Left ventricle myocardium inferior (tissue), 1 donor: ENCODE measurements at places on chromosomes 2 and 18. TPM values are rescaled to one million over a fixed set of nuclear protein-coding genes. Genes with fewer than 3 reads are reported as not detected.

- no peak overlapping the region for H3K4me3 ChIP-seq
- no peaks in the 10 kb centered on the region for H3K4me1 ChIP-seq
- H3K36me3 ChIP-seq, result no peaks in the 10 kb centered on the region
Measured at GRCh38 chr2:162506706-162507105, 162.8 kb downstream of the GCA start.

GRCh38 chr2:170394641-170395387 lies 216.9 kb downstream of the MYO3B start:
- H3K4me1 ChIP-seq, result peaks cover 9% of the 10 kb centered on the region
- no peaks in the 10 kb centered on the region for H3K36me3 ChIP-seq
- H3K4me3 ChIP-seq, result no peak overlapping the region
- H3K27me3 ChIP-seq, result peaks cover 55% of the 10 kb centered on the region
- no peak overlapping the region for H3K27ac ChIP-seq

- DNase-seq, result no peak
- no peaks in the 10 kb centered on the region for H3K36me3 ChIP-seq
- no peaks in the 10 kb centered on the region for H3K27me3 ChIP-seq
- no peak overlapping the region for H3K4me3 ChIP-seq
- H3K4me1 ChIP-seq, result peaks cover under 1% of the 10 kb centered on the region
Measured at GRCh38 chr2:12068796-12069538, 322.5 kb downstream of the LPIN1 start.

- H3K4me3 ChIP-seq, result no peak overlapping the region
- peaks cover 15% of the 10 kb centered on the region for H3K27me3 ChIP-seq
- no peaks in the 10 kb centered on the region for H3K4me1 ChIP-seq
- H3K27ac ChIP-seq, result no peak overlapping the region
- no peaks in the 10 kb centered on the region for H3K36me3 ChIP-seq
- DNase-seq, result no peak
Measured at GRCh38 chr18:63061303-63061702, 258.3 kb downstream of the BCL2 start.

DNA sequence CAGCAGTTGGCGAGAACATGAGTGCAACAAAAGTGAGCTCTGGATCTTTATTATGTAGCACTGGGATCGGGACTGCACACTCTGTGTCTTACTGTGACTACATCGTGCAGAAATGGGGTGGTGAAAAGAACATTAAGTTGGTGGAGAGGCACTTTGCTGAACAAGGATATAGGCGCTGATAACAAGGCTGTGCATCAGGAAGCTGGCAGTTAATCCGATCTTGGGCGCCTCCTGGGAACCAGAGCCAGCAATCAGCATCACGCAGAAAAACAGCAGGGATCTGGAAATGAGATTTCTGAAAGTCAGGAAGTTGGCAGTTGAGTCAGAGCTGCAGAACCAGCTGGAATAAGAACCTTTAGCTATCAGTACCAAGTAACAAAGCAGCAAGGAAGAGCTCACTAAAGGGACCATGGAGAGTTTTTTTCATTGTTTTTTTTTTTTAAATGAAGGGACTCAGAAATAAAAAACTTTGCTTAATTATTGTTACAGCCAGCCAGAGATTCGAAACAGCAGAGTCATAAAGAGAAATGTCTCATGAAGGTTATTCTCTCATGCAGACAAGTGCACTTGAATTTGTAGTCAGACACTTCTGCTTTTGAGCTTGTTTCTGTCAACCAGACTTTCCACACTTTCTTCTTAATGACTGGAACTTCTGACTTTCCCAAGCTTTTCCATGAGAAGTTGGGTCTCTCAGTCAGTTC lies 22.8 kb upstream of the MYO3B start:
- no peaks in the 10 kb centered on the region for H3K36me3 ChIP-seq
- DNase-seq, result no peak
- peaks cover 35% of the 10 kb centered on the region for H3K27me3 ChIP-seq
- no peak overlapping the region for H3K4me3 ChIP-seq

- H3K27me3 ChIP-seq, result no peaks in the 10 kb centered on the region
- no peak for DNase-seq
- H3K4me3 ChIP-seq, result no peak overlapping the region
- no peak overlapping the region for H3K27ac ChIP-seq
- peaks cover 4% of the 10 kb centered on the region for H3K4me1 ChIP-seq
- no peaks in the 10 kb centered on the region for H3K36me3 ChIP-seq
Measured at GRCh38 chr18:9649164-9649540, 34.8 kb upstream of the PPP4R1 start.

- H3K27ac ChIP-seq, result no peak overlapping the region
- H3K4me1 ChIP-seq, result peaks cover 9% of the 10 kb centered on the region
- no peaks in the 10 kb centered on the region for H3K27me3 ChIP-seq
- no peaks in the 10 kb centered on the region for H3K36me3 ChIP-seq
- DNase-seq, result no peak
Measured at GRCh38 chr2:11855064-11855760, 108.8 kb downstream of the LPIN1 start.

DNA sequence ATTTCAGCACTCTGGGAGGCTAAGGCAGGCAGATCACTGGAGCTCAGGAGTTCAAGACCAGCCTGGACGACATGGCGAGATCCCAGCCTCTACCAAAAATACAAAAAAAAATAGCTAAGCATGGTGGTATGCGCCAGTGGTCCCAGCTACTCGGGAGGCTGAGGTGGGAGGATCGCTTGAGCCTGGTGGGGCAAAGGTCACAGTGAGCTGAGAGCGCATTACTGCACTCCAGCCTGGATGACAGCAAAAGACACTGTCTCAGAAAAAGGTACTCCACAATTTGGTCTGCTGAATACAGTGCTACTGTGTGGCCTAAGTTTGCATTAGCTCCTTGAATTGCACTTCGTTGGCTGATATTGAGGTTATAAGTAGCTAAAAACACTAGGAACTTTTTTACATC lies 97.9 kb downstream of the FEZ2 start:
- H3K4me3 ChIP-seq, result no peak overlapping the region
- DNase-seq, result no peak
- H3K4me1 ChIP-seq, result no peaks in the 10 kb centered on the region
- H3K36me3 ChIP-seq, result peaks cover 34% of the 10 kb centered on the region
- H3K27ac ChIP-seq, result no peak overlapping the region

BCL2L11 gene
- total RNA-seq, result 8.4 TPM

PHOSPHO2 gene
- 3.2 TPM for total RNA-seq

NFU1 gene
- 117 TPM for total RNA-seq

SKOR2 gene
- not detected for total RNA-seq
